Umbilical cord (tissue), 2 donors: ENCODE measurements at places on chromosomes 7 and 10. TPM values are rescaled to one million over a fixed set of nuclear protein-coding genes. Genes with fewer than 3 reads are reported as not detected.

The OPALIN gene
- total RNA-seq = 1.4 TPM

The MCM10 gene
- total RNA-seq = 1.2 TPM

DNA sequence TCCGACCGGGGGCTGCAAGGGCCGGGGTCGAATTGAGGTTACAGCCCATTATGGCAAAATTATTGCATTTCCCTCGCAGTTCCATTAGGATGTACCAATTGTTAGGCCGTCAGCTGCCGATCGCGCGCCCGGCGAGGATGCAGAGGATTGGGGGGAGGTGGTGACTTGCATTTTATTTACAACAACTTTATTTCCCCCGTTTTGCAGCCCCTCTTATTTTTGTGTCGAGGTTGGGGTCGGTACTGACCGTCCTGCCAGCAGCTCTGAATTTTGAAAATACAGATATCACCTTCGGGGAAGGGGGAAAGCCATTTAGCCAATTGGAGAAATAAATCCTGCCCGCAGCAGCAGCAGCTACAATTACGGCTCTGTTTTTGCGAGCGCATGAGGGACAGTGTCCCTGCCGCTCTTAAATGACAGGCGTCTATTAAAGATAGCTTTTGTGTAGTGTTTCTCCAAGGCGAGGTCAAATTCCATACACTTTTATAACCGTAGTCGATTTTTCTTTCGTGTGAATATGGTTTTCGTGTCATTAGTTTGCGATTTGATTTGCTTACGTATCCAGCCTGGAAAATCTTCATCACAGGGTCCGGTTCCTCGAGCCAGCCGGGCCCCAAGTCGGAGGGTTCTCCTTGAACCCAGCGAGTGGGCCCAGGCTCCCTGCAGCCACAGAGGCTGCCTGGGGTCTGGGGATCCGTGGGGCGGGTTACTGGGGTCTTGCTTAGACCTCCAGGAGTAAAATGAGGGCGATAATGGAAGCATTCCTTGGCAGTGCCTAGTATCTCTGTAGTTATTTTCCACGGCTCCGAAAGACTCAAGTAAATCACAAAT is 684 bp upstream of the HOXA5 start:
- no peak for DNase-seq

DNA sequence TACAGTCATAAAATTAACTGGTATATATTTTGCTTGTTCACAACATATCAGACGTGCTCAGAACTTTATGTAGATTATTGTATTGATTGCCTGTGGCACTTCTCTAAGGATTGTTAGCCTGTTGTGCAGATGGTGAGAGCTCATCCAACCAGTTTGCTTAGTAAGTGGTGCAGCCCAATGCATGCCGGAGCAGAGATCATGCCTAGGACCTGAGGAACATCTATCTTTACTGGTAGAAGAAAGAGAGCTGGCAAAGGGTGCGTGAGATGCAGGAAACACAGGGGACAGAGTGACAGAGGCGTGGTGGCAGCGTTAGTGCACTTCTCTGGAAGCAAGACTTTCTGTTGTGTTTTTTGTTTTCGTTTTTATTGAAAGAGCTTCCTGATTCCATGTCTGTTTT is 35.9 kb downstream of the CCM2 start:
- DNase-seq = peak; percentile 22

- no peak for DNase-seq
Observed at GRCh38 chr7:148380596-148381419, 209.8 kb upstream of the C7orf33 start.
